ENCODE measurements at places on chromosomes 11 and 22.

- H3K27me3 ChIP-seq, result no peaks in the 10 kb centered on the region
- no peaks in the 10 kb centered on the region for H3K4me1 ChIP-seq
- H3K27ac ChIP-seq, result no peak overlapping the region
- H3K4me3 ChIP-seq, result no peak overlapping the region
- no peaks in the 10 kb centered on the region for H3K36me3 ChIP-seq
- no peak for DNase-seq
These were observed 182.5 kb upstream of the TENM4 start for GRCh38 chr11:79623375-79623774.

- DNase-seq, result no peak
- H3K27ac ChIP-seq, result no peak overlapping the region
- H3K36me3 ChIP-seq, result no peaks in the 10 kb centered on the region
- no peaks in the 10 kb centered on the region for H3K4me1 ChIP-seq
- no peak overlapping the region for H3K4me3 ChIP-seq
- no peaks in the 10 kb centered on the region for H3K27me3 ChIP-seq
These were observed 46.4 kb upstream of the HORMAD2 start for GRCh38 chr22:30033901-30034300.

DNA sequence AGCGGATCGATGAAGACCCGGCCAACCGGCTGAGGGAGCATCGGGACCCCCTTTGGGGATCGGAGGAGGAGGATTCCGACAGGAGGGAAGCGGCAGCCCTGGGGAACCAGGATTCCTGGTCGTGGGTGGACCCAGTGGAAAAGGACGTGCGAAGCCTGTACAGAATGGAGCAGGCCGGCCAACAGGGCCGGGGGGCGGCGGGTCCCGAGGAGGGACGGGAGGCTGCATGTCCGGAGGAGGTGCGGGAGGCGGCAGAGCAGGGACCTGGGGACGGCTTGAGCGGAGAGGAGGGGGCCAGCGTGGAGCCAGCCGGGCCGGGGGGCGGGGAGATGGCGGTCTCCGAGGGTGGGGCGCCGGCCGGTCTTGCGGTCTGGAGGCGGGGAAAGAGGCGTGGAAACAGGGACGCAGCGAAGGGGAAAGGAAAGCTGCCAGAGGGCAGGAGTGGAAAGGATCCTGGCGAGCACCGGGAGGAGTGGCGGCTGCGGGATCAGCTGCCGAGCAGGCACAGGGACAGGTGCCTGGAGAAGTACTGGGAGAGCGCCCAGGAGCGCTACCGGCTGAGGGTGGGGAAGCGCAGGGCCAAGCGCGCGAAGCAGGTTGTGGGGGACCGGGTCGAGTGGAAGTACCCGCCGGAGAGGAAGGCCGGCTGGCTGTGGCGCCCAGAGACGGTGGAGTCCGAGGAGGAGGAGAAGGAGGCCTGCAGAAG lies at the start of gene ANO5:
Gene ANO5 (plus strand): TSS at position 444 of the 706 bp plus-strand sequence. CDS start 408 bp downstream, outside the sequence.
- H3K4me1 ChIP-seq, result peaks cover 14% of the 10 kb centered on the region
- DNase-seq, result peak; percentile 4
- no peak within 1 kb of the TSS for H3K4me3 ChIP-seq
- H3K36me3 ChIP-seq, result no peaks in the 10 kb centered on the region
- H3K27me3 ChIP-seq, result peaks cover 4% of the 10 kb centered on the region

DNA sequence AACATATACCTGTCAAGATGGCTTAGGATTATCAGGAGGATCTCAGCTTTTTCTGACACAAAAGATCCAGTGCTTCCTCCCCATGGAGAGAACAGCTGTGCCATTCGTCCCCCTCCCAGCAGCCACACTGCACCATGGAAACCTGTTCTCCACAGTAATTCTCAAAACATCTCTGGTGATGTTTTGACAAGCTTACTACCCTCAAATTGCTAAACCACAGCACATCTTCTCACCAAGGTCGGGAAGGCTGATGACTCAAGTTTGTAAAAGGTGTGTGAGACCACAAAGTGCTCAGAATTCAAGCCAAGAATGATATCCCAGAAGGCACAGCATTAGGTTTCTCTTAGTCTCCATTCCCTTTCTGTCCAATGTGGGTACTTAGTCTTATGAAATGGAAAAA lies 3.9 kb upstream of the RAB38 start:
- peaks cover 7% of the 10 kb centered on the region for H3K4me1 ChIP-seq
- H3K27me3 ChIP-seq, result no peaks in the 10 kb centered on the region
- H3K36me3 ChIP-seq, result no peaks in the 10 kb centered on the region
- DNase-seq, result no peak
- H3K4me3 ChIP-seq, result no peak overlapping the region
- no peak overlapping the region for H3K27ac ChIP-seq

- no peaks in the 10 kb centered on the region for H3K36me3 ChIP-seq
- no peaks in the 10 kb centered on the region for H3K27me3 ChIP-seq
- H3K4me1 ChIP-seq, result no peaks in the 10 kb centered on the region
- H3K27ac ChIP-seq, result no peak overlapping the region
These were observed 259.2 kb upstream of the ANO3 start for GRCh38 chr11:26072614-26073153.

- H3K4me3 ChIP-seq, result no peak overlapping the region
- no peaks in the 10 kb centered on the region for H3K27me3 ChIP-seq
- H3K27ac ChIP-seq, result no peak overlapping the region
- no peaks in the 10 kb centered on the region for H3K4me1 ChIP-seq
These were observed 195.9 kb downstream of the BCR start for GRCh38 chr22:23376256-23376655.

GRCh38 chr11:106288822-106289387 lies 211.4 kb downstream of the AASDHPPT start:
- H3K4me1 ChIP-seq, result no peaks in the 10 kb centered on the region
- H3K4me3 ChIP-seq, result no peak overlapping the region
- H3K27ac ChIP-seq, result no peak overlapping the region
- H3K36me3 ChIP-seq, result no peaks in the 10 kb centered on the region
- H3K27me3 ChIP-seq, result no peaks in the 10 kb centered on the region
- no peak for DNase-seq

DNA sequence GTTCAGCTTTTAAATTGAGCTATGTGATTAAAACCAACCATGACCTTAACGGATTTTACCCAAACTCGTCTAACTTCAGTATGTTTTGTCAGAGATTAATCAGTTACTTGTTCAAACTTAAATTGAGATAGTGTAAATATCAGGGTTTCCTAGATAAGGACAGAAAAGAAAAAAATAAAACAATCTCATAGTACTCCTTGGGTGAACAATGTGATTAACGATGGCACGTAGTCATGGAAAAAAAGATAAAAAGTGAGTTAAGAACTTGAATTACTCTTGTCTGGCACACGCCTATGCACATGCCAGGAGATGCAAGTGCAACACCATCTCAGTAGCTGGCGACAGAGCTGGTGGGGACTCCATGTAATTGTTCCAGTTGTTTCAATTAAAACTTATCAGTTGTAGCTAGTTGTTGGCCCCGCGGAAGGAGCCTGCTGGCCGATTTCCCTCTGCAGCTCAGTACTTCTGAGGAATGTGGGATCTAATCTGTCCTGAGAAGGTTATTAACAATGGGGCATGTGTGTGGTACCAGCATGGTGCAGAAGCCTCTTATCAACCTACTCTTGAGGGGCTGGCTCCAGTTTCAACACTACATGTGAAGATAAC lies 3.0 kb downstream of the RASSF10 start:
- no peaks in the 10 kb centered on the region for H3K4me1 ChIP-seq
- DNase-seq, result no peak
- peaks cover 35% of the 10 kb centered on the region for H3K27me3 ChIP-seq

- H3K27me3 ChIP-seq, result peaks cover 16% of the 10 kb centered on the region
- no peaks in the 10 kb centered on the region for H3K36me3 ChIP-seq
- DNase-seq, result no peak
These were observed 20.6 kb downstream of the LRRC32 start for GRCh38 chr11:76649851-76650372.

DNA sequence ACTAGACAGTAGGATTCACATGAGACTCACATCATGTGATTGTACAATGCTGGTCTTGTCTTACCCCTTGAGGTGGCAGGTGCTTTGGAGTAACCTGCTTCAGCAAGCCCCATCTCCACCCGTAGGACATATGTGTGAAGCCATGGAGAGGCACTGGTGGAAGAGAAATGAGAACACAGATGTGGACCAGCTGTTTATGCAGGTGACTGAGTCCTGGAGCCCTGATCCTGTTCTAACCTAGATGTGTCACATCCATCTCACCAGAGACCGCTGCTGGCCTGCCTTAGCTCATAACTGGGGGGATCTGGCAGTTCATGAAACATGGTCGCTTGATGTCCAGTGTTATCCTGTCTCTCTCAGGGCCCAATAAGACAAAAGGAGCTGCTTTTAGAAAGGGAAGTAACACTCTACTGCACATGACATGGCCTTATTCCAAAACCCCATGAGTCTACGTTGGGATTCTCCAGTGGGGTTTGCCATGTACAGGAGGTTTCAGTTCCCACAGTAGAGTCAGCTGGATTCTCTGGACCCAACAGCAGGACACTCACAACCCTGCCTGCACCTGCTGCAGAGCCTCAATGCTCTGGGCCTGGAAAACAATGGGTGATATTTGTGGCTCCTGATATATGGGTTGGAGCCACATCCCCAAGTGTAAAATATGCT lies 62.0 kb downstream of the GGTLC2 start:
- H3K36me3 ChIP-seq, result no peaks in the 10 kb centered on the region
- H3K27me3 ChIP-seq, result no peaks in the 10 kb centered on the region
- DNase-seq, result no peak
- no peaks in the 10 kb centered on the region for H3K4me1 ChIP-seq

- no peaks in the 10 kb centered on the region for H3K36me3 ChIP-seq
- H3K27ac ChIP-seq, result no peak overlapping the region
- DNase-seq, result no peak
- H3K4me1 ChIP-seq, result no peaks in the 10 kb centered on the region
- H3K27me3 ChIP-seq, result no peaks in the 10 kb centered on the region
These were observed 510.0 kb downstream of the INSC start for GRCh38 chr11:15624701-15625100.

- no peaks in the 10 kb centered on the region for H3K4me1 ChIP-seq
- H3K27me3 ChIP-seq, result no peaks in the 10 kb centered on the region
- H3K36me3 ChIP-seq, result no peaks in the 10 kb centered on the region
- DNase-seq, result no peak
These were observed 831.2 kb downstream of the METTL15 start for GRCh38 chr11:28939381-28939780.

DNA sequence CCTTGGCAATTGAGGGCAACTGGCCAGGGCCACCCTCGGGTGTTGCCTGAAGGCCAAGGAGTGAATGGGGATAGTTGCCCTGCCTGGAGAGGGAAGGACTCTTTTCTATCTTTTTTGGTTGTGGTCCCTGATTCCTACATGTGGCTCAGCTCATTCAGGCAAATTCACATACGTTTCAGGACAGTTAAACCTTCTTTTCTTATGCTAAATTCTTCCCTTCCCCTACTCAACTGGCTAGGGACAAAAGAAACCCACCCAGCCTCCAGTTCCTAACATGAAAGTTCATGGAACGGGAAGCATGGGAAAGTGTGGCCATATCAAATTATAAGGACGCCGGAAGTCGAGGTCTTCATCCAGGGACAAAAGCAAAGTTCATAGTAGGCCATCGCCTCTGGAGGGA lies 26.3 kb upstream of the APLNR start:
- no peak for DNase-seq
- H3K27me3 ChIP-seq, result no peaks in the 10 kb centered on the region

GRCh38 chr22:48752451-48753380 lies 1075.0 kb downstream of the BRD1 start:
- H3K36me3 ChIP-seq, result no peaks in the 10 kb centered on the region
- no peaks in the 10 kb centered on the region for H3K27me3 ChIP-seq
- no peak for DNase-seq
- H3K4me3 ChIP-seq, result no peak overlapping the region
- no peaks in the 10 kb centered on the region for H3K4me1 ChIP-seq
- no peak overlapping the region for H3K27ac ChIP-seq

GRCh38 chr11:27812341-27812740 lies 112.1 kb upstream of the BDNF start:
- H3K36me3 ChIP-seq, result no peaks in the 10 kb centered on the region
- H3K4me3 ChIP-seq, result no peak overlapping the region
- no peak overlapping the region for H3K27ac ChIP-seq
- no peaks in the 10 kb centered on the region for H3K27me3 ChIP-seq
- H3K4me1 ChIP-seq, result no peaks in the 10 kb centered on the region
- no peak for DNase-seq

DNA sequence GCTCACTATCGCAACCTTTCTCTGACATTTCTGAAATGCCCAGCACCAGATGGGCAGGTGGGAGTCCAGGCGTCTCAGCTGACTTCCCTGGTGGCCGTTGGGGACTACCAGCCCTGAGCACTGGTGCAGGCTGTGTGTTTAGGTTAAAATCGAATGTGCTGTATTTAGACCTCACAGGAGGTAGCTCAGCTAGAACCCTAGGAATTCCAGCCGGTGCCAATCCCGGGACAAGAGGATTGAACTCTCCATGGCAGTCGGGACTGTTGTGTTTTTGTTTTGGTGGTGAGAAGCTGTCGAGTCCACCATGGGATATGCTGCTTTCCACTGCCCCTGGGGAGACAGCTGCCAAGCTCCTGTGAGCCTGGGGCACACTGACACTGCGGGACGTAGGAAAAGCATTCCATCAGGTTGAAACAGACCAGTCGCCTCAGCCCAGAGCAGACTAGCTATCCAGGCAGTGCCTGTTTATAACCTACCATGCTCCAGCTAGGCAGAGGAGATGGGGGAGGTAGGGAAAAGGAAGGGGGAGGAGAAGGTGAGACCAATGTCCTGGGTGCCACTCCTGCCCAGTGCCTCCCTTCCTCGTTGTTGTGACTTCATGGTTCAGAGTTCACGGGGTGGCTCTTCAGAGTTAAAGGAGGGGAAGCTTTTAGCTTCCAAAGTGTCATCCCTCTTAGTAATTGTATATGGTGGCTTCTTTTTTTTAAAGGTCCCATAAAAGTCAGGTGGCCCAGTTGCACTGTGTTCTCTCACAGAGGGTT lies 53.0 kb downstream of the MICAL2 start:
- H3K27ac ChIP-seq, result no peak overlapping the region
- DNase-seq, result no peak
- H3K4me1 ChIP-seq, result no peaks in the 10 kb centered on the region
- no peaks in the 10 kb centered on the region for H3K36me3 ChIP-seq
- no peak overlapping the region for H3K4me3 ChIP-seq

- no peaks in the 10 kb centered on the region for H3K36me3 ChIP-seq
- DNase-seq, result peak; percentile 56
- H3K4me1 ChIP-seq, result peaks cover 43% of the 10 kb centered on the region
- peaks cover 34% of the 10 kb centered on the region for H3K27me3 ChIP-seq
These were observed 13.1 kb upstream of the TCF20 start for GRCh38 chr22:42283278-42284201.

- H3K4me1 ChIP-seq, result peaks cover 26% of the 10 kb centered on the region
- H3K4me3 ChIP-seq, result no peak overlapping the region
- no peak overlapping the region for H3K27ac ChIP-seq
These were observed 17.1 kb upstream of the TMPRSS13 start for GRCh38 chr11:117946156-117946841.

DNA sequence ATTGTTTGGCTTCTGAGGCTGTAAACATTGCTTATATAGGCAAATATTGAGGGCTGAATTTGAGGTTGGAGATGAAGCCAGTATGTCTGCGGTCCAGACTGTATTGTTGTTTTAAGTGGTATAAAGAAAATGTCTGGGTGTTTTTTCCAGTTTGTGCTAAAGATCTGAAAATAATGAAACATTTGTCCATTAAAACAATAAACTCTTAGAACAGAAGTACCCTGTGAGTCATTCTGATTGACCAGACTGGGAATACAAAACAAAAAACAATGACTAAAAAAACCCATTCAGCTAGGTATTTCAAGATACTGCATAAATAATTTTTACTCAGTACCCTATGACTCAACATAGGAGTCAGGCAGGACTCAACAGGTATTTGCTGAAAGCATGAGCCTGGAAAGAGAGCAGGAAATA lies 20.4 kb downstream of the ALKBH8 start:
- H3K4me1 ChIP-seq, result no peaks in the 10 kb centered on the region
- DNase-seq, result no peak
- no peaks in the 10 kb centered on the region for H3K27me3 ChIP-seq
